CD4-positive, alpha-beta T cell treated with Interleukin-10 for 1 hour (primary cell): ENCODE measurements at places on chromosomes 6 and 20.

GRCh38 chr6:32627831-32628230 is 9.4 kb upstream of the HLA-DQA1 start:
- DNase-seq, result peak; percentile 56

DNA sequence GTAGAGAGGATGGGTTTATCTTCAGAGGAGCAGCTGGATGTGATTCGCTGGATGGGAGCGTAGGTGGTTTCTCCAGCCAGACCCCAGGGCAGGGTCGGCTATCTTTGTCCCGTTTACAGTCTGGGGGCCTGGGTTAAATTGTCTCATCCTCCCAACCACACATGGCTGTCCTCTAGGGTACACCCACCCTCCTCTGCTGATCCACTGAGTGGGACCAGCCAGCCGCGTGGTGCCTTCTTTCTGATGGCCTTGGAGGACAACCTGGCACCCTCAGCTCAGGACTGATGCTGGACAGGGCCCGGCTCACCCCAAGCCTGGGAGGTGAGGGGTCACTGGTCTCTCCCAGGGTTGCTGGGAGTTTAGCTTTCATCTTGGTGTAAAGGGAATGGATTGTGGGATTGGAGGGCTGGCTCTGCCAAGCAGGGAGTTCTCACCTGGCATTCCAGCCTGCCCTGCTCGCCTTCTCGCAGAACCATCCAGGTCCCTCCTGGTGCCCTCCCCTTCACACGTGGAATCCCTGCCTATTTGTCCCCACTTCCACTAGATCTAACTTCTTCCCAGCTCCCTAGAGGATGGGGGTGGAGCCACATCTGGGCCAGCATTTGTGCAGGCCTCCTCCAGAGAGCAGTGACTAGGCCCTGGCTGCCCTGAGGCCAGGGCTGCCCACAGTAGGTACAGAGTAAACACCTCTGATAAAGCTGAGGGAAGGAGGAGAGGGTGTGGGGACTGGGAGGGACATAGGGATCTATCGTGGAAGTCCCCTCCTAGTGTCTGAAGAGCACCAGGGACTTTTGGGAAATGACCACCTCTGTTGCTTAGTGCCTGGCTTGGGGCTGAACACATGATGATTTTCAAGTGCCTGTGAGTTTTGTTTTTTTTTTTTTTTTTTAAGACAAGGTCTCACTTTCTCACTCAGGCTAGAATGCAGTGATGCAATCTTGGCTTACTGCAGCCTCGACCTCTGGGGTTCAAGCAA is 1.6 kb downstream of the ITPR3 start:
- no peak for DNase-seq

DNA sequence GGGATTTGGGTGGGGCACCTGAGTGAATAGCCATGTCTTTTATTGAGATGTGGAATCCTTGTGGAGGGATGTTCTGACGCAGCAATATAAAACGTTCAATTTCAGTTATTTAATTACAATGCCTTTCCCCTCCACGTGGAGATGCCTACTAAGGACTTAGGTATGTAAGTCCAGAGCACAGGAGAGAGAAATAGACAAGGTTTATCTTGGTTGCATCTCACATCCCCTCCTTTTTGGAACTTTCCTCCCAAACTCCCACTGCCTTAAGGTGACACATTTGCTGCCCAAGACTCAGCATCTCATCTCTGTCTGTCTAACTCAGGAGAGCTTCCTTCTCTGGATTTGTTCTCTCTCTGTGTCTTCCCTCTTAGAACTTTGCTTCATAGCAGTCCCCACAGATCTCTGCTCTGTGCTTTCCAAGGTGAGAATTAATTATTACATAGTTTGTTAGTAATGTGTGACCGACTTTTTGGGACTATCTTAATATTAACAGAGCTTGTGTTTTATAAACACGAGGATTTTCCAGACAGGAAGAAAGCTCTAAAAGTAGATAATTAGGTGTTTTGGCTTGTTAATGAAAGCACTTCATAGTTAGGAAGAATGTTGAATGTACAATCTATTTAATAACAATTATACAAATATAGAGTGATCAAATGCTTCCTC is 52.6 kb downstream of the COL19A1 start:
- DNase-seq, result no peak

GRCh38 chr6:10719964-10720264 is 3.0 kb upstream of the TMEM14C start:
- DNase-seq, result no peak

- DNase-seq, result no peak
Observed at GRCh38 chr20:19256085-19256484, 43.6 kb downstream of the SLC24A3 start.

DNA sequence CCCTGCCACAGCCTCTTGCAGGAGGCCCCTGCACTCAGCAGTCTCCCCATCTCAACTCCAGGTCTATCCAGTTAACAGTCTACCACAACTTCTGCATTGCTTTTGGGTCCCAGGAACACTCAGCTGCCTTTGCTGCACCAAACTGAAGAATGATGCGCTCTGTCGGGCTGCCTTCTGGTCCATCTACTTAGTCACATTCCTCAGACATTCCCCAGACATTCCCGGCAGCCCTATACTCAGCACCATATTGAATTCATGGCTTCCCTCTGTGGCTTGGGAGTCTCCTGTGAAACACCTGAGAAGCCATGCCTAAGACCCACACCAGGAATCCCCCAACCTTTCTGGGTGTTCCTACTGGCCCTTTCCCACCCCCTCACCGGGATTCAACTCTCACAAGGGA is 99.6 kb upstream of the COL21A1 start:
- DNase-seq, result no peak

GRCh38 chr6:4901386-4902061 is 102.3 kb downstream of the RPP40 start:
- DNase-seq, result no peak

- DNase-seq, result no peak
Observed at GRCh38 chr6:79898076-79898475, 49.3 kb downstream of the ELOVL4 start.

DNA sequence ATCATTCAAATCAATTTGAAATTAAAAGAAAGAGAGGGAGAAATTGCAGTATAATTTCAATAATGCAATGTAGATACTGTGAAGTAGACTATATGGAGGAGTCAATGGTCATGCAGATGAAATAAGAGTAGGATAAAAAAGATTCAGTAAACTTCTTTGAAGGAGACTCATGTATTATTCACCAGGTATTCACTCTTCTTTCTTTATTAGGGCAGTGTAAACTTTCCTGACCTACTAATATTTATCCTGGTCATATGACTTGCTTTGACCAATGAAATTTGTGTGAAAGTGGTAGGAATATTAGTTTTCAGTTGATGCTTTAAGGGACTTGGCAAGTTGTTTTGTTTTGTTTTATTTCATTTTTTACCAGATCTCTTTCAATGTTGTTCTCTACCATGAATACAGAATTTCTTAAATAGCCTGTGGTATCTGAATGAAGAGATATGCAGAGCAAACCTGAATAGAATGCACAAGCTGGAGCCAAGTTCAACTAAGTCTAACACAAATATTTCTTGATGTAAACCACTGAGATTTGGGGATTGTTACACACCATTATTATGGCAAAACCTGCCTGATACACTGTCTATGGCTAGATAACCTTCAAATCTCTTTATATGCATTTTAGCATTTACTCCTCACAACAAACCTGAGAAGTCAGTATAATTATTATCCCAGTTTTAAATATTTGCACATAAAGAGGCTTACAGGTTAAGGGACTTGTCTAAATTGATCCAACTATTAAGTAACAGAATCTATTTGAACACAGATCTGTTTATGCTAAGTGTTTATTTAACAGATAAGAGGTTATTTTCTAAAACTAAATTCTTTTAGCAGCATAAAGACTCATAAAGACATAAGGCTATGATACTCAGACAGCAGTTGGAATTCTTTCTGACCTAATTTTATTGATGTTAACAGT is 311.2 kb downstream of the PKHD1 start:
- DNase-seq, result no peak

DNA sequence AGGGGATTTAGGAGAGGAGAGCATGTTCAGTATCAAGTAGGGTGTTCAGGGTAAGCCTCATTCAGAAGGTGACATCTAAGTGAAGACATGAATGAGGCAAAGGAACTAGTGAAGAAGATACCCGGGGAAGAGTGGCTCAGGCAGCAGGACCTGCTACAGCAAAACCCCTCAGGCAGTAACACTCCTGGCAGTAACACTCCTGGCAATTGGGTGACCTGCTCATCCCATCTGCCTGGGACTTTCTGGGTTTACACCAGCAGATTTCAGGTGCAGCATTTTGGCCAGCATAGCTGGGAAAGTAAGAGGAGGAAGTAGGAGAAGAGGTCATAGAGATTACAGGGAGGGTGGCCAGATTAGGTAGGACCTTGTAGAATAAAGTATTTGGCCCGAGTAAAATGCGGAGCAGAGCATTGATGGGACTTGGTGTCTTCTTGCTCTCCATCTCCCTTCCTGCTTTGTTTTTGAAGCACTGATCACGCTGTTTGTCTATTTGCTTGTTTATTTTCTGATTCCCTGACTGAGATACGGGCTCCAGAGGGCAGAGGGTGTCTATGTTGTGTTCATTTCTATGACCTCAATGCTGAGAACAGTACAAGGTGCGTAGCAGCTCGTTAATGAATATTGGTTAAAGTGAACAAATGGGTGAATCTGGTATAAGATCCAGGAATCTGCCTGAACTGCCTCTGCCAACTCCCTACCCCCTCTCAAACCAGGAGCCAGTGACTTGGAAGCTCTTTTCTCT is 88.3 kb downstream of the IYD start:
- no peak for DNase-seq

DNA sequence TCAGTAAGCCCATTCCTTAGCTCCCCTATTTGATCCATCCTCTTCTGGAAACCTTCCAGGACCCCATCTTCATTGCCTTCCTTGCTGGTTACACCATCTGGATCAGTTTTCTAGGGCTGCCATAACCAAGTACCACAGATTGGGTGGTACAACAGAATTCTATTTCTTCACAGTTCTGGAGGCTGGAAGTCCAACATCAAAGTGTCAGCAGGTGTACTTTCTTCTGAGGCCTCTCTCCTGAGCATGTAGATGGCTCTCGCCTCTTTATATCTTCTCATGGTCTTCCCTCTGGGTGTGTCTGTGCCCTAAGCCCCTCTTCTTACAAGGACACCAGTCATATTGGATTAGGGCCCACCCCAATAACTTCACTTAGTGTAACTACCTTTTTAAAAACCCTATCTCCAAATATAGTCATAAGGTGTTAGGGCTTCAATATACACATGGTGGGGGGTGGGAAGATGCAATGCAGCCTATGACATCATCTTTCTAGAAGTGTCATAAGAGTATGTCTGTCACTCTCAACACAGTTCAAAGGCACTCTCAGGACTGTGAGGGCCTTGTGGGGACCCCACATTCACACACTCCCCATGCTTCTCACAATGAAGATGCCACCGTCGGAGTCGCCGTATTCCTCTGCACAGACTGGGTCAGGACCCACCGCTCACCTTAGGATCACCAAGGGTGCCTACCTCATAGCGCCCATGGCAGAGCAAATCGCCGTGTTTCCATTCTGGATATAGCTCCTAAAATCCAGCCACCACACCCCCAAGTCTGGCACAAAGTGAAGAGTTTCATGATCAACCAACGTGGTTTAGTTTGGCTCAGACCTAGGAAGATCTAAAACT is 12.2 kb upstream of the PRND start:
- DNase-seq, result no peak

- no peak for DNase-seq
Observed at GRCh38 chr6:151372164-151372563, 19.2 kb downstream of the ZBTB2 start.

GRCh38 chr20:10076126-10077080 is 41.6 kb downstream of the ANKEF1 start:
- no peak for DNase-seq

- no peak for DNase-seq
Observed at GRCh38 chr6:47710295-47710694, 11.9 kb downstream of the ADGRF4 start.

DNA sequence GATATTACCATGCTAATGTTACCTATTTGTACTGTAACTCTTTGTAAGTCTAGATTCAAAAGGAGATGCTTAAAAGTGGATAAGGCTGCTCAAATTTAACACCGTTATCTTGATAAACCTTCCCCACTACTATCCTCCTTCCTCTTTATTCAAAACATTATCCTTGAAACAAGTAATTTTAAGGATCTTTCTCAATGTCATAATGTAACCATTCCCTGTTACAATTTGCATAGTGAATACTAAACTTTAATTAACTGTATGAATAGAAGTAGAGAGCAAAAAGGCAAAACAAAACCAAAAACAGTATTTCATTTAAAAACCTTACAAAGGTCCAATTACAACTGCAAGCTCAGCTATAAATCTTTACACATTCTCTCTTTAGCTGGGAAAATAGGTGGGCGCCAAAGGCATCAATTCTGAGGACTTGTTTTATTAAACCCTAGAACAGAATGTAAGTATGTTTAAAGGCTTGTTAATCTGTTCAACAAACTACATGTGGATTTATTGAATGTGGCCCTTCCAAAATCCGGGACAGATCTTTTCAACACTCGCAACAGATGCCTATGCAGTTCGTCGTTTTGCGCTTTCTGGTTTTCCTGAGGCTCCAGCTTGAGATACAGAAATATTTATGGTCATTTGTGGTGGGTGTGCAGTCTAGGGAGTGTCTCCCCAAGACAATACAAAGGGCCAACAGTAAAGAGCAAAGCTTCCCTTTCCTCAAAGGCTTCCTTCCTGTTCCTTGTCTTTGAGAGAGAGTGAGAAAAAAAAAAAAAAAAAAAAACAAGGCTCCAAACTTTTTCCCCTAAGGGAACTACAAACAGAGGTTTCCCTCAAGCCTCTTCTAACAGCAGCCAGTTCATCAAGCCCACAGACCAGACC is 15.1 kb downstream of the KIF13A start:
- no peak for DNase-seq

- peak; percentile 67 for DNase-seq
Observed at GRCh38 chr6:29965873-29966601, 23.7 kb downstream of the HLA-A start.
